ENCODE measurements at places on chromosomes 6 and 20.

DNA sequence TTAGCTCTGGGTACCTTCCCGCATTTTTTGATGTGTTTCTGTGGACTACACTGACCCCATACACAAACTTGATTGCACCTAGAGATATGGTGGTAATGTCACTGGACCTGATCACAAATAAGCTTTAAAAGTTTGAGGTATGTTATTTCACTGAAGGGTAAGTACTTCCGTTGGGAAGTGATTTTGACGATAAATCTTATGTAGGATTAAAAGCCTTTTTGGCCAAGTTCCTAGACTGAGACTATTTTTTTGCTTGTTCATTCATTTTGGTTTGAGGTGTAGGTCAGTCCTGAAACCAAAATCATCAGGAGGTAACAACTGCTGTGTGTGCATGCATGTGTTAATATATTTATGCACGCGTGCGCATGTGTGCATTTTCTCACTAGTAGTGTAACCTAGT is 336.3 kb downstream of the TFAP2A start:
- DNase-seq, result no peak

DNA sequence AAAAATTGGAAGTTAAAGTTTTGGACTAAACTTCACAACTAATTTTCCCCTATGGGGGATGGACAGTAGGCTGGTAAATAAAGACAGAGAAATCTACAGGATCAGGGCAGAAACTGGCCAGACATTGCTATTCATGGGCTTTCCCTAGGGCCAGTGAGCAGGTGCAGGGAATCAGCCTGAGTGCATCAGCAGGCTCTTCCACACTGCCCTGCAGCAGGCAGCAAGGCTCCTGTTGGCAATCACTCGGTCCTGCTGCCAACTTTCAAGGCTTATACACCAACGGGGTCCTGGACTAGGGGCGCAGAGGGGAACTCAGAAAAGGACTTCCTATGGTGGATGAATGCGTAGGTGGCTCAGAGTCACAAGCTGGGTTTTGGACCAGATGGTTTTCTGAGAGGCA is 59.8 kb upstream of the NHSL1 start:
- no peak for DNase-seq

DNA sequence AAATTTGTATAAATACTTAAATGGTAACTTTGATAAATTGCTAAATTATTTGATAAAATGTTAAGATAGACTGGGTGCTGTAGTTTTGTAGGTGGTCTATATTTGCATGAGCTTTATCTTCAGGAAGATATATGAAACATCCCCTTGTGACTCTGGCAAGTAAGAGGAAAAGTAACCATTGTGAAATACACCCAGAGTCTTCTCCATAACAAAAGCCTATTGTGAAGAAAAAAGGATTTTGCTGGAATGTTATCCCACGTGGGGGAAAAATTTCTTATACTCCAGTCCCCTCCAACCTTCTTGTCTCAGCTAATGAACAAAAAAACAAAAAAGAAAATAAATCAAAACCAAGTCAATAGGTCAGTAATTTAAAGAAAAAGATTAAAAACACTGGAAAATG is 600.7 kb downstream of the HDGFL1 start:
- DNase-seq, result no peak

DNA sequence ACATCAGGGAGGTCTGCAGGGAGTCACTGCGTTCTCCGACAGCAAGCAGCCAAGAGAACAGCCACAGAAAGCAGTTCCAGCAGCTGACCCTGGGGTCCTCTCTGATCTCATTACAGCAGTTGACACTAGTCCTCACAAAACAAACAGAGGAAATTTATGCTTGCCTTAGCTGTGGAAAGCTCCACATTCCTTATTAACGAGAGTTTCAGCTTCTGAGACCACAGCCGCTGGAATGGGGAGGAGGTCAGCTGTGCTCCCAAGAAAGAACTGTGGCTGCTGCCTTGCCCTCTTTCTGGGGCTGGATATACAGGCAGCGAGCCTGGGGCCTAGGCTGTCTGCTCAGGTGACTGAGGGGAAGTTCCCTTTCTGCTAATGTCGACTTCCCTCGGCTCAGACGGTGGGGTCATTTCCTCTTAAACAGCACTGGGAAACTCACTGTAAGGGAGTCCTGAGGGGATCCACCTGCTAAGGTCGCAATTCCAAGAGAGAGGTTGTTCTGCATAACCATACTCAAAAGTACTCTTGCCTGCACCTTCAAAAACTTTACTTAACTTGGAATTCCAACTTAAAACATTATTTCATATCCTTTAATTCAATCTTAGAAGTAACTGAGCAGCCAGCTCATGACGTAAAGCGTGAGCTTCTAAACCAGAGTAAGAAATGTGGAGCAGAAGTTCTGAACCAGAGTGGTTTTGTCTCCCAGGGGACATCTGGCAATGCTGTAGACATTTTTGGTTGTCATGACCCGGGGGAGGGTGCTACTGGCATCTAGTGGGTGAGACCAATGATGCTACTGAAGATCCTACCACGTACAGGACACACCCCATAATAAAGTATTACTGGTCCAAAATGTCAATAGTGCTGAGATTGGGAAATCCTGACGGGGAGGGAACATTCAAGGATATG is 80.3 kb downstream of the BACH2 start:
- peak; percentile 50 for DNase-seq

DNA sequence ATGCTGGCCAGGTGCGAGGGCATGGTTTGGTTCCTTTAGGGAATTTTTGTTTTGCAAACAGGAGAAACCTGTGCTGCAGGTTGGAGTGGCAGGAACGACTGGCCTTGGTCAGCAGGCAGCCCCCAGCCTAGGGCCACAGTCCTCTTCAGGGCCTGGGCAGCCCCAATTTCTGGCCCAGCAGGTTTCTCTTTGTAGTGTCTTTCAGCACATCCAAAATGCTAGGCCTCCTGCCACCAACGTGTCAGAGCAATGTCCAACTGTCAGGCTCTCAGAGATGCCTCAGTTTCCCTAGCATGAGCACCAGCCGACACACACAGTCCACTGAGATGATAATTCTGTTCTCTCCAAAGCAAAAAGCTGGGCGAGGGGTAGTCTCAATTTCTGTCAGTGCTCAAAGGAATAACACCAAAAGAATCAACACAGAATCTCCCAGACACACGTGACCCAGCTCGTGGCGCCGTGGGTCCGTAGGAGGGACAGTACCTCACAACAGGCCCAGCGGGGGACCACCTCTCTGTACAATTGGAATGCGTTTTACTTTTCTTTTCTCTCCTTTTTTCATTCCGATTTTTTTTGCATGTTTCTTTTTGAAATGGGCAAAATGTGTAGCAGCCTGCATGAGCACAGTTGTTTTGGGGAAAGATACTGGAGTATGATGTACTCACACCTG is 125.9 kb downstream of the TAF4 start:
- no peak for DNase-seq
